ENCODE measurements at places on chromosomes 2 and 18. TPM values are rescaled to one million over a fixed set of nuclear protein-coding genes. Genes with fewer than 3 reads are reported as not detected.

The ABCG5 gene
- not detected for polyA plus RNA-seq

The FSHR gene
- polyA plus RNA-seq: 2.2 TPM

The LYPD6 gene
- 5.8 TPM for polyA plus RNA-seq

The GALNT14 gene
- polyA plus RNA-seq: 0.84 TPM

The EPAS1 gene
- polyA plus RNA-seq: 1.9 TPM

The LONRF2 gene
- polyA plus RNA-seq: 0.36 TPM

The IL36A gene
- polyA plus RNA-seq: not detected

The IL37 gene
- not detected for polyA plus RNA-seq

The ERFE gene
- 2.0 TPM for polyA plus RNA-seq

The NOSTRIN gene
- 2.9 TPM for polyA plus RNA-seq
